ENCODE measurements at places on chromosomes 1 and 21.

- DNase-seq, result no peak
Measured at GRCh38 chr1:113018911-113019310, 54.1 kb upstream of the LRIG2 start.

DNA sequence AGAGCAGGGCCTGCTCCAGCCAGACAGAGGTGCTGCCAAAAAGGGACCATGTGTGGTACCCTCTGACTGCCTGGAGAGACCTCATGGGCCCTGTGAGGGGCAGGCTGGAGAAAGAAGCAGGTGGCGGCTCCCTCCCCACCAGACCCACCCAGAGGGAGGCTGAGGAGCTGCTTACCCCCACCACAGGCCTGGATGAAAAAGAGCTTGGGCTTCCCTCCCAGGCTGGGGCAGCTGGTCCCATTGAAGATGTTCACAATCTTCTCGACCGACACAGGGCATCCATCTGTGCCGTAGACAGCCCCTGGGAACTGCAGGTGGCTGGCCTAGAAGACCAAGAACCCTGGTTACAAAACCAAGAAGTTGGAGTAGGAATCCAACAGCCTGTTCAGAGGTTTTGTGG is 19.6 kb downstream of the CASP9 start:
- DNase-seq, result no peak

- DNase-seq, result no peak
Measured at GRCh38 chr1:173269490-173270230, 62.5 kb upstream of the TNFSF4 start.

DNA sequence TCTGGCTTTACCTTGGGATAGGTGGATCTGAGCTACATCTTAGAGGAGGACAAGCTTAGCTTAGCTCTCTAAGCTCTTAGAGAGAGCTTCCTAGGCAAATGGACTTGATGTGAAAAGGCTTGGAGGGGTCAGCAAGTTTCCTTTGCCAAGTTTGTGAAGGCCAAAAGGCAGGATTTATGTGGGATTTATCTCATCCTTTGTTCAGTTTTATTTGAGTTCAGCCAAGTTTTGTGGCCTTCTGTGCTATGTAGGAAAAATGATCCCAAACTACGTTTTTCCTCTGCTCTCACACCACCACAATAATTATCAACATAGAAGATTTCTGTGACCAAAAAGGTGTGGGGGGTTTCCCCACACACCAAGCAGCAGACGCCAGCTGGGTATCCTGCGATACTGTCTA is 26.0 kb upstream of the RNF11 start:
- DNase-seq, result no peak
